ENCODE measurements at places on chromosomes 5 and 9.

DNA sequence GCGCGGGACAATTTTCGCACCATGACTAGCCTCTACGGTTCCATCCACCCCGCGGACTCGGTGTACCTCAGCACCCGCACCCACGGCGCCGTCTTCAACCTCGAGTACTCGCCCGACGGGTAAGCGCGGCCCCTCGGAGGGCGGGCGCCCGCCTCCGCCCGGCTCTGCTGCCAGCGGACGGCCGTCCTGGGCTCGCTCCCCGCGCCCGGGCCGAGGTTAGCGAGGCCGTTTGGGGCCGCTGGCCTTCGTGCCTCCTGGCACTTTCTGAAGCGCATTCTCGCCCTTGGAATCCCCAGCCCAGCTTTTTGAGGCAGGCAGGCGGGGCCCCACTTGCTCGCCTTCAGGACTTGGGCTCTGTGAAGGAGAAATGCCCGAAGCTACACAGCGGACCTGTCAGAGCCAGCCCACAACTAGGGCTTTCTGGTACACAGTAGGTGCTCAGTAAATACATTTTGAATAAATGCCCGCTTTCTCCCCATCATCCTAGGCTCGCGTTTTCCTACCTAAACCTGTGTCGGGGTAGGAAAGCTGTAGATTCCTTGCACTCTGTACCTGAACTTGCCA lies 772 bp downstream of the DCAF10 start:
- DNase-seq = peak; percentile 2

DNA sequence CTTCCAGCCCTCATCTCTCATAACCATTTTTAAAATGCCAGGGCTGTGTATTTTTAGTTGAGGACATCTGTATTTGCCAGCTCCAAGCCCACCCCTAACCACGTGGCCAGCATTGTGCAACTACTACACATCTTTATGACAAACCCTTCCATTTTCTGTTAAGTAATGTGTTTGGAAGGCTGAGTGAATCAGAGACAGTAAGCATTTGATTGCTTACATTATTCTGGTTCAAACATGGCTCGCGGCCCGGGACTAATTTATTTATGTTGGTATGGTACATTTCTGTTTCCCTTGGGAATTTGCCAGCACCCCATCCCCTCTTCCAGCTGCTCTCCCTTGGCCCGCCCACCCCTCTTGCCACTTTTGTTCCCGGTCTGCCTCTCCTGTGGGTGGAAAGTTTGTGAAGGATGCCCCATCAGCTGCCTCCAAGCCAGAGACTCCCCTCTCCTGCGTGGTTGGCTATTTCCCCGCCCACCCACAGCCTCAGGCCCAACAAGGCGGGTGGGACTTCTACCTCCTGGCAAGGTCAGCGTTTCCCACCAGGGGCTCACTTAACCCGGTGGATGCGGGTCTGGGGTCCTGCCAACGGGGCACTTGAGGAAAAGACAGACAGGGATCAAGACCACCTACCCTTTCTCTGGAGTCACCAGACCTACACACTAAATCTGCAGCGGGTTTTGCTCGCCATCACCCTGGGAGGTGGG lies 162.2 kb downstream of the HSD17B3 start:
- no peak for DNase-seq

DNA sequence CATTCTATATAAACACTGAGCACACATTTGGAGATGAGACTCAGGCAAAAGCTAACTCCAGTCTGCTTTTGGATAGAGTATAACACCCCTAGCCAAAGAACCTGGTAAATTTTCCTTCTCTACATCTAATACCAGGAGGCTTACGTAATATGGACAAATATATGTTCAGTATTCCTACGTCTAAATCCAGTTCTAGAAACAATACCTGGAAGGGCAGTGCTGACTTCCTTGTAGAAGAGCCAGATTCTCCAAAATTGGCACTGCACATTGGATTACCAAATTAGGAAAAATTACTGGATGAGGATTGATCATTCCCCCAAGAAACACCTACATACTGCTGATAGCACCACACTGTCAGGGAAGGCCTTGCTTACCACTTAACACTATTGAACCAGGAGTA lies 247.4 kb downstream of the SAXO1 start:
- no peak for DNase-seq

- no peak for DNase-seq
Observed at GRCh38 chr9:81665322-81665871, 23.9 kb downstream of the TLE1 start.

Data from CD4-positive, alpha-beta T cell treated with Interleukin-2 at 100 ng/mL for 4 hours (primary cell).